RWPE1 (cell line): ENCODE measurements at places on chromosomes 11 and 22.
A peak's percentile ranks its signal among the peaks of the same experiment; 100 is the strongest.

- DNase-seq, result no peak
Measured at GRCh38 chr11:134017511-134018430, 51.1 kb upstream of the JAM3 start.

DNA sequence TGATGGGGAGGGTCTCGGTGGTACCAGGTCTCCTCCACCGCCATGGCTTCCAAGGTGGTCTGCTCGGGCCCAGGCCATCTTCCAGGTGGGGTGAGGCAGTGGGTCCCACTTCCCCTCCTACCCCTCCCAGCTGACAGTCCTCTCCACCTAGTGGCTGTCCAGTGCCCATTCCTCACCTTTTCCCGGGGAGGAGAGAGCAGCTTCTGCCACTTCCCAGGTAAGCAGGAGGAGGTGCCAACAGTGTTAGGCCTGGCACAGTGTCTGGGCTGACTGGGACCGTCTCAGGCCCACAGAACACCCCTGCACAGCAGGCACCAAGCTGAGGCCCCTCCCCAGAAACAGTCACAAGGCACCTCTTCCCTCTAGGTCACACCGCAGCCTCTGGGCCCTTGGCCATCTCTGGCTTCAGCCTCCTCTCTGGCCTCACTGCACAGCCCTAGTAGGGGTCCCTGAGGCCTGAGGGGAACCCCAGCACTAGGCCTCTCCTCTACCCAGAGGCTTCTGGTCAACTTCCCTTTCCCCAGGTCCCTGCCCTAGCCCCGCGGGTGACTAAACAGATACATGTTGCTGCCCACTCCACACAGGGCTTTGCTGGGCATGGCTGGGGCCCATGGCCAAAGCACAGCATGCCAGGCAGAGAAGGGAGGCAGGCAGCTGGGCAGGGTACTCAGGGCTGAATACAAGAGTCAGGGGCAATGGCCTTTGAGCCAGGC lies 2.3 kb upstream of the ANKRD13D start:
- DNase-seq, result no peak

DNA sequence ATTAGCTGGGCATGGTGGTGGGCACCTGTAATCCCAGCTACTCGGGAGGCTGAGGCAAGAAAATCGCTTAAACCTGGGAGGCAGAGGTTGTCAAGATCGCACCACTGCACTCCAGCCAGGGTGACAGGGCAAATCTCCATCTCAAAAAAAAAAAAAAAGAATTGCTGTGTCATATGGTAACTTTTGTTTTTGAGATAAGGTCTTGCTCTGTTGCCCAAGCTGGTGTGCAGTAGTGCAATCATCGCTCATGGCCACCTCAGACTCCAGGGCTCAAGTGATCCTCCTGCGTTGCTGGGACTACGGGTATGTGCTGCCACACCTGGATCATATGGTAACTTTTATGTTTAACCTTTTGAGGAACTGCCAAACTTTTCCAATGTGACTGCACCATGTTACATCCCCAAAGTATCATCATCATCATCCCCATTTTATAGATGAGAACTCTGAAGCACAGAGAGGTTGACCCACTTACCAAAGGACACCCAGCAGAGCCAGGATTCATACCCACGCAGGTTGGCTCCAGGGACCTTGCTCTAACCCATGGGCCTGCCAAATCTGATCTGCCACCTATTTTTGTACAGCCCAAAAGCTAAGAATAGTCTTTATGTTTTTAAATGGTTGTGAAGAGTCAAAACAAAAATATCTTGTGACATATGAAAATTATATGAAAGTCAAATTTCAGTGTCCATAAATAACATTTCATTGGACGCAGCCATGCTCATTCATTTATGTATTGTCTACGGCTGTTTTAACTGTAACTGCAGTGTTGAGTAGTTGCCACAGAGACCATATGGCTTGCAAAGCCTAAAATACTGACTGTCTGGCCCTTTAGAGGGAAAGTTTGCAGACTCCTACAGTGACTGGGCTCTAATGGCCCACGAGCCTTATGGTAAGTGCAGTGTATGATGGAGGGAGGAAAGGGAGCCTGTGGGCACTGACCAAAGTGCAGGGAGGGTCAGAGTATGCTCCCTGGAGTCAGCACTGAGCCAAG lies 45.3 kb downstream of the GDPD5 start:
- no peak for DNase-seq

GRCh38 chr22:45846952-45847351 lies 130.0 kb downstream of the WNT7B start:
- DNase-seq, result no peak

DNA sequence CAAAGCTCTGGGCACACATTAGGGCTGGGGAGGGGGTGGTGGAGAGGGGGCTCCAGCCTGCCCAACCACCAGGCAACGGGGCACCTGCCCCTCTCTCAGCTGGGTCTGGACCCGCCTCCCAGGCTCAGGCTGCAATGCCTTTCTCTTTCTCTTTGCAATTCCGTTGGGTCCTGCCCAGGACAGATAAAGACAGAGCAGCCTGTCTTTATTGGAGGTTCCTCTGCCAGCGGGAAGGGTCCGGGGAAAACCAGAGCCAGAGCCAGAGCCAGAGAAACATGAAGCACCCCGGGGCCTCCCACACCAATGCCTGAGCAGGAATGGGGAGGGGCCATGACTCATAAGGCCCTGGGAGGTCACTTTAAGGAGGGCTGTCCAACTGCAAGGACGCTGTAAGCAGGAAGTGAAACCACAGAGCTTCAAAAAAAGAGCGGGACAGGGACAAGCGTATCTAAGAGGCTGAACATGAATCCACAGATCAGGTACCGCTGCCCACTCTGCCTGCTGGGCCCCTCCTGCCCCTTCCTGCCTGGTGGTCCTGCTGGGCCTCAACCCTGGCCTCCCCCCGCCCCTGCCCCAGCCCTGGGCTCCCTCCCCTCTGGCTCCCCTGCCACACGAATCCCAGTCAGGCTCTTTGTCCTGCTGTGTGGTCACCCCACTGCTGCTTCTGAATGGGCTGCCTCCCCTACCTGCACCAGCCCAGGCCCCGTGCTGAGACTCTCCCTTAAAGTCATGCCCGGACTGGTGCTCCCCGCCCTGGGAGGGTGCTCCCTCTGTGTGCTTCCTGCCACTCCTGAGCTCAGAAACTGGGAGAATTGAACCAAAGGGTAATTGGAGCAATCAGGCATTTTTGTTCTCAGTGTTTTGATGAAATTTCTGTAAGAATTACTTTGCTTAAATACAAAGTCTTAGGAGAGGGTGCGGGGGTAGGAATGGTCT lies at the start of gene APOBEC3B:
Gene APOBEC3B (plus strand): TSS at position 356 of the 936 bp plus-strand sequence. CDS start 107 bp downstream, at position 463.
- peak; percentile 91 for DNase-seq

- no peak for DNase-seq
Measured at GRCh38 chr11:85076535-85077330, 550.4 kb downstream of the DLG2 start.

GRCh38 chr11:106276859-106277436 lies 199.5 kb downstream of the AASDHPPT start:
- peak; percentile 11 for DNase-seq

DNA sequence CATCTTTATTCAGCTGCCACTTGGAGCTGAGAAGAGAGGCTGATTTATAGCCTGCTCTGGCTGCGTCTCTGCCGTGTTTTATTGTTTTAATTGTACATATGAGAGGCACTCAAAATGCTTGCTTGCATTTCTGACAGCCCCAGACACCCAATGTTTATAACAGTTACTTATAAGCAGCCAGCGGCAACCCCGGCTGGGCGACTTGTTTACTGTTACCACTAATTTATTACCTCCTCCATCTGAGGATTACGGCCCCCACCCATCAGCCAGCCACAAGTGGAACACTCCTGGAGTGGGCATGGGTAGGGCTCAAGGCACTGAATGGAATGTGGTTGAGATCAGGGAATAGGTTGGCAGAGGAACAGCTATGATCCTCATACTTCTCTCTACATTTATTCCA lies 61.2 kb downstream of the CLPB start:
- DNase-seq, result no peak

DNA sequence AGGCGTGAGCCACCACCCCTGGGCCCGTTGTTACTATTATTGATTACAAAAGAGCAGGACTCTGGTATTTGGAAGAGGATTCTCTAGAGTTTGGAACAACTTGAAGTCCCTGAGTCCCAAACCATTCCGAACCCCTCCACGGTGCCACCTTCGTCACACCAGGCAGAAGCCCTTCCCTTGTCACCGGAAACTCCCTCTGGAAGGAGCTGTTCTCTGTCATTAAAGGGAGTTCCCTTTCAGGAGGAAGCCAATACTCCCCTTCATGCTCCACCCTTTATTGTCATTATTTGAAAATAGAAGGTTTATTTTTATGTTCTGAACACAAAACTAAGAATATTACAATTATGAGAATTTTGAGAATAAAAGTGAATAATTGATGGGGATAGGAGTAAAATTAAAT lies 5.1 kb upstream of the C11orf24 start:
- DNase-seq, result no peak

DNA sequence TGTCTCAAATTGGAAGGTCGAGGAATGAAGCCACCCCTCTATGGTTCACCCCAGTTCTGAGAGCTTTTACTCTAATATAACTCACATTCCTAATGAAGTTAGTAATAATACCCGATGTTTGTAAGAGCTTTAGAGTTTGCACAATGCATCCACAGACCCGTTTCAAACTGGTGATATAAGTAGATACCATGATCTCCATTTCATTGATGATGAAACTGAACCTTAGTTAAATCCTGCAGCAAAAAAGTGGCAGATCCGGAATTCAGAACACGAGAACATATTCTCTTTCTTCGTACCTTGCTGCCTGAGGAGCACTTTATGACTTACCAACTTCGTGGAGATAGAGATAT lies 757 bp upstream of the RBFOX2 start:
- DNase-seq, result no peak

GRCh38 chr11:64165481-64165841 lies 452 bp downstream of the MACROD1 start:
- DNase-seq, result no peak

GRCh38 chr11:83172551-83172950 lies 15.6 kb downstream of the PCF11 start:
- no peak for DNase-seq

GRCh38 chr11:78744949-78745348 lies 170.3 kb upstream of the NARS2 start:
- DNase-seq, result no peak

- DNase-seq, result no peak
Measured at GRCh38 chr11:30310623-30311022, 12.3 kb upstream of the ARL14EP start.

DNA sequence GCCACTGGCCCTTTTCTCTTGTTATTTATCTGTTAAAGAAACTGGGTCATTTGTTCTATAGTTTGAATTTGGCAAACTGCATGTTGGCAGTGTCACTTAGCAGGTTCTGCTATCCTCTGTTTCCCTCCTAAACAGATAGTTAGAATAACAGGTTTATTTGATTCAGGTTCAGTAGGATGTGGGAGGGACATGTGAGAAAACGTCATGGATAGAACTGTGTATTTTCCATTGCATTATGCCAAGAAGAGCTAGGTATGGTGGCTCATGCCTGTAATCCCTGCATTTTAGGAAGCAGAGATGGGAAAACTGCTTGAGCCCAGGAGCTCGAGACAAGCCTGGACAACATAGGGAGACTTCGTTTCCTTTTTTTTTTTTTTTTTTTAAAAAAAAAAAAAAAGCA lies 24.3 kb downstream of the PATL1 start:
- DNase-seq, result no peak

- no peak for DNase-seq
Measured at GRCh38 chr11:1281326-1281973, 28.0 kb downstream of the TOLLIP start.

GRCh38 chr11:100994966-100995365 lies 134.6 kb downstream of the PGR start:
- DNase-seq, result no peak

- peak; percentile 85 for DNase-seq
Measured at GRCh38 chr11:112334381-112334780, 73.7 kb upstream of the PLET1 start.

- DNase-seq, result peak; percentile 38
Measured at GRCh38 chr11:79461144-79461543, 20.3 kb upstream of the TENM4 start.

DNA sequence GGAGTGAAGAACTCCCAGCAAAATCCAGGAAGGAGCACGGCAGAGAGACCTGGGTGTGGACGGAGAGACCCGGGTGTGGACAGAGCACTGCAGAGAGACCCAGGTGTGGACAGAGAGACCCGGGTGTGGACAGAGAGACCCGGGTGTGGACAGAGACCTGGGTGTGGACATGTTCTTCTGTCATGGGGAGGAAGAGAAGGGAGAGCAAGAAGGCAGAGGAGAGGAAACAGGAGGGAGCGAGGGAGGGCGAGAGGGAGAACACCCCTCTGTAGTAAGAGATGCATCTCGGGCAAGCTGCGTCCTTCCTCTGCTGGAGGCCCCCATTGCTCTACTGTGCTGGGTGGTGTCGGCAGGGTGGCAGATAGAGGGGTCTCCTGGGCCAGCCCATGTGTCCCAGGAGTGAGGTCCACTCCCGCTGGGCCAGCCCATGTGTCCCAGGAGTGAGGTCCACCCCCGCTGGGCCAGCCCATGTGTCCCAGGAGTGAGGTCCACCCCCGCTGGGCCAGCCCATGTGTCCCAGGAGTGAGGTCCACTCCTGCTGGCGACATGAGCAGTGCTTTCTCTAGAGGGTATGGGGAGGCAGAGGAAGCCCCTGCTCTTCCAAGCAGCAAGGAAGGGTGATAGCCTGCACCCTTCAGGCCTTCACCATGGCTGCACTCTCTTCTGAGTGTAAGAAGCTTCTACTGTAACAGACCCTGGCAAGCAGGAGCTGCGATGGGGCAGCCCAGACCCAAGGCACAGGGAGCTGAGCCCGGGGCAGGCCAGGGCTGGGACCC lies 934.2 kb downstream of the BRD1 start:
- no peak for DNase-seq

DNA sequence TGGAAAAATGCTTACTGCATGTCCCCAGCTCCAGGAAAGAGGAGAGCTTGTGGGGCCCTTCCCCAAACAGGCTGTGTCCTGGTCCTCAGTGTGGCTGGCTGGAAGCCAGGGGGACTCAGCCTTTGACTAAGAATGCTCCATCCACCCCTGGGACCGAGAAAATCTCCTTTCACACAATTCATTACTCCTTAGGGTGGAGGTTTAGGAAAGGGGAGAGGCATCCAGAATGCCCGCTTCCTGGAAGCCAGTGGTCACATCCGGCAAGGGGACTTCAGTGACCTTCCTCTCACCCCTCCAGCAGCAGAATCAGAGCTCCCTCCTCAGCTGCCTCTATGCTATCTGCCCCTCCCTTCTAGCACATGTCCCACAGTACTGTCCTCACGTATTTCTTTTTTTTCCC lies 21.9 kb downstream of the ATG16L2 start:
- DNase-seq, result no peak

DNA sequence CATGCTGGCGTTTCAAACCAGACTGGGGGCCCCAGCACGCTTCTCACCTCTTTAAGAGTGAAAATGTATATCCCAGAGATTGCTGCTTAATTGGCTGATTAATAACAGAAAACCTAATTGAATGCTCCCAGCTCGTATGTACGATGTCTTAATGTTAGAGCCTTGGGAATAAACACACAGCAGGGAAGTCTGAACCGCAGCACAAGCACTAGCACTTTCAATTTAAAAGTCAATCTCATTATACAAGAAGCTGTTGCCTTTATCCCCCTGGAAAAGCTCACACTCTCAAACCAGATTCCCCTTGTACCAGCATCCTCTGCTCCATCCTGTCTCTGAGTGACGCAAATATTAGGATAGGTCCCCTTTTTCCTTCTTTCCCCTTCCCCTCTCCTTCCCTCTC lies 449.1 kb downstream of the MN1 start:
- DNase-seq, result no peak
